ENCODE measurements at places on chromosomes 12 and 14.

- no peak for DNase-seq
Measured at GRCh38 chr14:64421166-64421565, 33.0 kb downstream of the MTHFD1 start.

- DNase-seq, result no peak
Measured at GRCh38 chr14:21921453-21921852, 247.8 kb upstream of the OR4E1 start.

DNA sequence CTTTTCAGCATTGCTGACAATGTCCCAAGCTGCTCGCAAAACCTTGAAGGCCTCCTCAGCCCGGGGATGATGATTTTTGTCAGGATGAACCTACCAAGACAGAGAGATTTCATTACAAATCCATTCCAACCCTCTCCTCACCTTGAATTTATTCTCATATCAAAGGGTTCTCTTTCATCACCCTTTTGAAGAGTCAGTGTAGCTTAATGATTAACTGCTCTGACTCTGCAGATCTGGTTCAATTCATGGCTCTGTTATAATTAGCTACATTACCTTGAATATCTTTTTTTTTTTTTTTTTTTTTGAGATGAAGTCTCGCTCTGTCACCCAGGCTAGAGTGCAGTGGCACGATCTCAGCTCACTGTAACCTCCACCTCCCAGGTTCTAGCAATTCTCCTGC, 5.6 kb downstream of the ORMDL2 start:
- DNase-seq, result no peak

DNA sequence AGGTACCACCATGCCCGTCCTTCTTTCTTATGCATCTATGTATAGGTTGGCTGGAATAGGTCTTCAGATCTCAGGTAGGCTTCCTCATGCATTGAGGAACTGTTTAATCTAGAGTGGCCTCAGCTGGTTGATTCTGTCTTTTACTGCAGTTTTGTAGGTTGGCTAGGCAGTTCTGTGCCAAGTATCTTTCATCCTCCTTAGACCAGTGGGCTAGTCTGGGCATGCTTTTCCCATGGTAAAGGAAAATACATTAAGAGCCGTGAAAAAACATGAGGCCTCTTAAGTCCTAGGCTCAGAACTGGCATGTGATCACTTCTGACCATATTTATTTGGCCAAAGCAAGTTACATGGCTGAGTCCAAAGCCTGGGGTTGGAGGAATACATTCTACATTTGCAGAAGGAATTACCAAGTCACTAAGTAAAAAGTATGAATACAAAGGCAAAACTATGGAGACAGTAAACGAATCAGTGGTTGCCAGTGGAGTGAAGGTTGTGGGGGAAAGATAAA, 137.3 kb downstream of the WIF1 start:
- no peak for DNase-seq

GRCh38 chr14:101460986-101461750, 100.1 kb upstream of the DIO3 start:
- no peak for DNase-seq

DNA sequence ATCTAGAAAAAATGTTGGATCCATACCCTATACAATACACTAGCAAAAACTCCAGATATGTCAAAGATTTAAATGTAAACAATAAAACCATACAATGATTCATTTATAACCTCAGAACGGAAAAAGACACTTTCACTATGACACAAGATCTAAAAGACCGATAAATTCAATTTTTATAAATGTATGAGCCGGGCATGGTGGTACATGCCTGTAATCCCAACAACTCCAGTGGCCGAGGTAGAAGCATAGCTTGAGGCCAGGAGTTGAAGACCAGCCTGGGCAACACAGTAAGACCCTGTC, 2.5 kb upstream of the SOS2 start:
- DNase-seq, result no peak

DNA sequence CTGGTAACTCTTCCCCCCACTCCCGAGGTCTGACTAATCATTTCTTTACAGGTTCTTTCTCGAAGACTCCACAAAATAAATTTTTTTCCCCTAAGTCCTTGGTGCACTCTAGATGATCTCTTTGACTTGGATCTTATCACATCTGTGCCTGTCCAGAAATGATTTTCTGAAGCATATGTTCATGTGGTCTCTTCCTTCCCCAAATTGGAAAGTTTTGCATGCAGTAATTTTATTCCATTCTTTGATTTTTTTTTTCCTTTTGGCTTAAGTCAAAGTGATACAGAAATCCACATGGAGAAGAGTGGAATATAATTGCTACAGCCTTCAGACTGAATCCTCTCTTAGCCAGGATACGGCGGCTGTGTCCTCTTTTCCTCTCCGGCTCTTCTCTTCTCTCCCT, 213.3 kb downstream of the BMP4 start:
- no peak for DNase-seq

- no peak for DNase-seq
Measured at GRCh38 chr12:85829391-85829790, 6.8 kb downstream of the RASSF9 start.

DNA sequence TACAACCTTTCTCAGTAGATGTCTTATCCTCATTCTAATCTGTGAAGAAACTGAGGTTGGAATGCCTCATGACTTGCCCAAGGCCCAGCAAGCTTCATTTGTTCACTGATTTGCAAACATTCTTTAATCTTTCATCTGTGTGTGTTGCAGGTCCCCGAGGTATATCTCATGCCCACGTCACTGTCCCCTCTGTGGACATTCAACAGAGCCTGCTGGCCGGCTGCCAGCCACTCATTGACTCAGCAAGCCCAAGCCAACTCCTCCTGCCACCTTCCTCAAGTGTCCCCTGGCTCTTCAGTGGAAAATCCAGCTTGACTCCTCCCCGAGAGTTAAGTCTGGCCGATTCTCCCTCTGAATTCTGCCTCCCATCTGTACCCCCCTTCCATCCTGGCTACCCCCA, 1.9 kb upstream of the DCAF4 start:
- no peak for DNase-seq

DNA sequence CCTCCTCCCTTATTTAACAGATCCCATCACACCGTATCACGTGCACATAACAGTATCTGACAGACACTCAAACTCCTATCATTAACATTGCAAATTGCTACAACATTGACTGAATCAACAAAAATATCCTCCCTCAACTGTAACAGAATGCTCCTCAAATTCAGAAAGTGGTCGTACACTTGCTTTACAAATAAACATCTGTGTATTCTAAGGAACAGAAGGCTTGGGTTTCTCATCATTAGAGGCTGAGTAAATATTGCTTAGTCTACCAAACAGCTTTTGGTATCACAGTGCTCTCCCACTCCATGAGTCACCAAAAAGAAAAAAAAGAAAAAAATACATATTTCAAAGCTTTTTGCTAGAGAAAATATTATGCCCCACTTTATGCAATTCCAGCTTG, 23.9 kb downstream of the FERMT2 start:
- no peak for DNase-seq

DNA sequence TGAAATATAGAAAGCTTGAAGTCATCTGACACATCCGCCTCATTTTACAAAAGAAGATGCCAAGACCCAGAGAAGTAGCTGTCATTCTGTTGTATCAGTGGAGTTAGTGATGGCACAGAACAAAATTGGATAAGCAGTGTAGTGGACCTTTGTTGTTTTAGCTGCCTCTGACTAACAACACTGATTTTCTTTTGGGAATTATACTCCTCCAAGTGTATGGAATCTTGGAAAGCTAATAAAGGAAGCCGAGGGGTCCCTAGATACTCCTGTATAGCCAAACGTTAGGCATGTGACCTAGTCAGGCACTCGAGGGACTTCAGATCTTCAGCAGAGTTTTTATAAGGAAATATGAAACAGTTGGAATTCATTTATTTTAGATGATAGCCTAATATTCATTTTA, 94.5 kb downstream of the OTOGL start:
- DNase-seq, result no peak

GRCh38 chr12:19573866-19574265, 134.6 kb downstream of the AEBP2 start:
- no peak for DNase-seq

DNA sequence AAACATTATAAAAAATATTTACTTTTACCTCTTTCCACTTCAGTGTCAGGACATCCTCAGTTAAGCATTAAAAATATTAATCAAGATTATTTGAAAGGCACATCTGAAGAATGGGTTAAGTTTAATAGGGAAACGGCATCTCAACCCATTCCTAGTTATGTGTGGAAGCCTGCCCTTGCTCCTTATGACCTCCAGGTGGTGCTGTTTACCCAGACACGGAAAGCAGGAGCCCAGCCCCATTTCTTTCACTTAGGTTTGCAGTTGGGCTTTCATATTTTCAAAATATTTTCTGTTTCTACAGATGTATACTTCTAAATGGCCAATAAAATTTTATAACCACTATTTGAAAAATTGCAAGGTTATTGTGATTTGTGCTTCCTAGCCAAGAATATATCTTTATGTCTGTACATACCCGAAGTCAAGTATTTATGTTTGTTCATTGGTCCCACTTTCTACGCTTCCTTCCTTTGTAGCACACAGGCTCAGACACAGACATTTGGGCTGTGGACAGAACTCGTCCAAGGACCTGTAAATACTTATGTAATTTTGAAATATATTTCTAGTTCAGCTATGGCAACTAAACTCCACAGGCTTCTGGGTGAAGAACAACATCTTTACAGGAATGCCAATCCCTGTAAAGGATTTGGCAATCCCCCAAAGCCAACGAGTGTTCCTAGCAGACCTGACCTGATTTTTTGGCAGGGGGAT, 247.1 kb downstream of the AKAP6 start:
- no peak for DNase-seq

- no peak for DNase-seq
Measured at GRCh38 chr12:74490390-74491064, 47.1 kb upstream of the ATXN7L3B start.

DNA sequence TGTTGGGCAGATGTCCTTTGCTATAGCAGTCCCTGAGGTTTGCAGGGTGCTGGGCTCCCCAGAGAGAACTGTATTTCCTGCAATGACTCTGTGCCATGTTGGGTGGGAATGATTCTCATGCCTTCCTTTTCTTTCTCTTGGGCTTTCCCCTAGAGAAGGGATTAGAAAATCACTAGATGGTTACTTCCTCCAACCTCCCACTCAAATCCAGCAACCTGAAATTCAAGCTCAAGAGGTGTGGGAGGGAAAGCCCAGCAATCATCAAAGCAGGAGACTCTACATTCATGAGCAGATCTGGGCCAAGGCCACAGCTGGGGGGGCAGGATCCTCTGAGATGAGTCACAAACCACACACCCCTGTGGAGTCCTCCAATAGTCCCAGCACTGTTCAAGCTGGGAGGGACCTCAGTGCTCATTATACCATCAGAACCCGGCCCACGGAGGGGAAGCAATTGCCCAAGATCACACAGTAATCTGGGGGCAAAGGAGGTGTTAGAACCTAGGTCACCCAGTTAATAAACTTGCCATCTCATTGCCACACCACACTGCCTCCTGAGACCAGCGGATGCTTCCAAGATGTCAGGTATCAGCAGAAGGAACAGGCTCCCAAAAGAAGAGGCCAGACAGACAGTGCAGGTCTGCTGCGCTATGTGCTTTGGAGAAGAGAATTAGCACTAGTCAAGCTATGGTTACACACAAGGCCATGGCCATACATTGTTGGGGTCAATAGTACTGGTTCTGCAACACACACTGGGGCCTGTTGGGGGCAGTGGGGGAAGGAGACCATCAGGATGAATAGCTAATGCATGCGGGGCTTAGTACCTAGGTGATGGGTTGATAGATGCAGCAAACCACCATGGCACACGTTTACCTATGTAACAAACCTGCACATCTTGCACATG, 65.7 kb downstream of the TTC9 start:
- DNase-seq, result peak; percentile 3

DNA sequence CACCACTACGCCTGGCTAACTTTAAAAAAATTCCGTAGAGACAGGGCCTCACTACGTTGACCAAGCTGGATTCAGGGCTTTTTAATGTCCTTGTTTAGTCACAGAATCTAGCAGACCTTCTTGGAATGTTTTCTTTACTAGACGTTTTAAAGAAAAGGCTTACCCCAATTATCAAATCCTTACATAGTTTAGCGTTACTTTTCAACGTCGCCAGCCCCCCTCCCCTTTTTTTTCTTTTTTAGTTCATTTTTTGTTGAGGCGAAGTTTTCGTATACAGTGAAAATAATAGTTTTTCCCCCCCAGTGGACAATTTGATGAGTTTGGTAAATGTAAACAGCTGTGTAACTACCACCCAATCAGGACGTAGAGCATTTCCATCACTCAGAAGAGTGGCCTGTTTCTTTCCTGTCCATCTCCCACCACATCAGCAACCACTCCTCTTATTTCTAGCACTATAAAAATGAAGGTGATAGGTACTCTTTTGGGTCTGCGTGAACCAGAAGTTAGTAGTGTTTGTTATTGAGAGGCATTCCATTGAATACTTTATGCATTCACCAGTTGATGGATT, 753 bp upstream of the DLGAP5 start:
- no peak for DNase-seq

DNA sequence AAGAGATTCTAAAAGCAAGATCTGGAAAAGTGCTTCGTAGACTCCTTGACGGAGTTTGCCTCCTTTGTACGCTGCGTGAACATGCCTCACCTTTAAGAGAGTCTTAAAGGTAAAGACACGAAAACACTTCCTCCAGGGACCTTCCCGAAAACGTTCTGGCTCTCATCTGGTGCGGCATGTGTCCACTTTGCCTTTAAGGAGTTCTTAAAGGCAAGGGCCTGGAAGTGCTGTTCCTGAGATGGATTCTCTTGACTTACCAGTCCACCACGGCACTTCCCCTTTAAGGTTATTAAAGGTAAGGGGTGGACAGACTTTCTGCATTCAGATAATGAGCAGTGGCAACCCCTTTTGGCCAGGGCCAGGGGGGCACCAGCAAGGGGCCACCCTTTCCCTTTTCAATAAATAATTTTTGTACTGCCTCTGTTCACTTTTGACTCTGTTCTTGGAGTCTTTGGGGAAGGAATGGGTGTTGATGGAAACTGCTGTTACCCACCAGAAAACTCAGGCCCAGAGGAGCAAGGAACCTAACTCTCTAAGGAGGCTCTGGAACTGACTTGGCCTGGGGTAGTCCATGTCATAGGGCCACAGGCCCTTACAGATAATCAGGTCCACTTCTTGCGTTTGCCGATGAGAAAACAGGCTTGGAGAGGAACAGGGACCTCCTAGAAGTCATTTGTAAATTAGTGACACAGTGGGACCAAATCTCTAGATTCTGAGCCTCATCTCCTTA, 4.4 kb downstream of the REM2 start:
- DNase-seq, result no peak

GRCh38 chr14:64463195-64463594, 2.1 kb upstream of the AKAP5 start:
- DNase-seq, result no peak

All from stimulated activated CD4-positive, alpha-beta T cell treated with anti-CD3 and anti-CD28 coated beads, Interleukin-12 subunit alpha, Interleukin-12 subunit beta, amount 100 ng/mL, for 24 hours (primary cell).